ENCODE measurements at places on chromosomes 1 and 21.

- no peak for DNase-seq
These were observed 90.0 kb downstream of the EPHB2 start for GRCh38 chr1:22800629-22801028.

GRCh38 chr1:160978510-160978927 lies 23.9 kb upstream of the ITLN2 start:
- DNase-seq: no peak

- no peak for DNase-seq
These were observed 781 bp downstream of the TTLL7 start for GRCh38 chr1:83998205-83998497.

DNA sequence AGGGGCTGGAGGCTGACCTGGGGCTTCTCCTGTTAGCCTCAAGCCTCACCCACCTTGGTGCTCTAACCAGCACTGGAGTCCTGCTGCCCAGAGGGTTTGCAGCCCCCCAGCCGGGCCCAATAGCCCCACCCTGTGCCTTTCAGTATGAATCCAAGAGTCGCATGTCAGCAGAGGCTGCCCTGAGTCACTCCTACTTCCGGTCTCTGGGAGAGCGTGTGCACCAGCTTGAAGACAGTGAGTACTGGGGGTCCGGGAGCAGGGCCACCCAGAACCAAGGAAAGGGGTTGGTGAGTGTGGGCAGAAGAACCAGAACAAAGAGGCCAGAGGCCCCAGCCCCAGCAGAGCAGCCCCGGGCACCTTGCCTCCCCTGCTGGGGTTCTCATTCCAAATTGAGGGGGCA lies 25.6 kb downstream of the CDK18 start:
- no peak for DNase-seq

DNA sequence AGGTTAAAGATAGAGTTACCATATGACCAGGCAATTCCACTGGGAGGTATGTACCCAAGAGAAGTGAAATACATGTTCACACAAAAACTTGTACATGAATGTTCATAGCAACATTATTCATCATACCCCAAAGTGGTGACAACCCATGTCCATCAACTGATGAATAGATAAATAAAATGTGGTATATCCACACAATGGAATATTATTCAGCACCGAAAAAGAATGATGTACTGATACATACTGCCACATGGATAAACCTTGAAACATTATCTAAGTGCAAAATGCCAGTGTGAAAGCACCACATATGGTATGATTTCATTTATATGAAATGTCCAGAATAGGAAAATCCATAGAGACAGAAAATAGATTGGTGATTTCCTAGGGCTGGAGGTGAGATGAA lies 53.4 kb upstream of the PAXBP1 start:
- DNase-seq: no peak

DNA sequence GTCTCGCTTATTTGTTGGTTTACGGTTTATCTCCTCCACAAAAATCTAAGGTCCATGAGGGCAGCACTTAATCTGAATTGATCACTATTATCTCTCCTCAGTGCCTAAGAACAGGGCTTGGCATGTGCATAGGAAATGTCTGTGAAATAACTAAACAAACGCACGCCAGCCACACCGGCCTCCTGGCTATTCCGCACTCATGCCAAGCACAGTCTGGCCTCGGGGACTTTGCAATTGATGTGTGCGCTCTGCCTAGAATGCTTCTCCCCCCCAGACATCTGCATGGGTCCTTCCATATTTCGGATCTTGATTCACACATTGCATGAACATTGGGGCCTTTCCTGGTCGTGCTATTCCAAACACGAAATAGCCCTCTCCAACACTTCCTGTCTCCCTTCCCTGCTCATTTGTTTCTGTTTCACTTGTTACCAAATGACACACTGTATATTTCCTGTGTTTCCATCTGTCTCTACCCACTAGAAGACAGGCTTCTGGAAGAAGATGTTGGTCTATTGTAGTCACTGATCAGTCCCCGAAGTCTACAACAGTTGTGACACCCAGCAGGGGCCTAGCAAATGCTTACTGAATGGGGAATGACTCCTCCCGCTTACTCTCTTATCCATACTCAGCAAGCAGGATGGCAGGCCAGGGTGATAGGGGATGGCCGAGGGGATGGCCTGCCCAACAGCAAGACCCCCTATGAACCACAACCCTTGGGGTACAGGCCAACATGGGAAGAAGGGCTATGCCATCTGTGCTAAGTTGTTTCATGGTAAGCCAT lies 93.9 kb downstream of the GLIS1 start:
- DNase-seq: no peak

DNA sequence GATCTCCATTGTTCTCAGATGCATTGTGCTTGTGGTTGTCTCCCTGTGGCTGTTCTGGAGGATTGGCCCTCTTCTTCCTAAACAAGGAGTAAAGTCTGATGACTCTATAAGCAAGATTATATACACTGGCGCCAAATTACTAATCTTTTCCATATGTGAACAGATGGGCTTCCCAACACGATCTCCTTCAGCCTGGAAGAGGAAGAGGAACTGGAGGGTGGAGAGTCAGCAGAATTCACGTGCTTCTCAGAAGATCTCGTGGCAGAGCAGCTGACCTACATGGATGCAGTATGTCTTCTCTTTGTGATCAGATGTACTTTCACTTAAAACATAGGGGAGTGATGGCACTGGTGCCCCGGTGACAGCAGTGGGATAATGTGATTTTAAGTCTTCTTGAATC lies 78.7 kb downstream of the RGL1 start:
- DNase-seq: no peak

DNA sequence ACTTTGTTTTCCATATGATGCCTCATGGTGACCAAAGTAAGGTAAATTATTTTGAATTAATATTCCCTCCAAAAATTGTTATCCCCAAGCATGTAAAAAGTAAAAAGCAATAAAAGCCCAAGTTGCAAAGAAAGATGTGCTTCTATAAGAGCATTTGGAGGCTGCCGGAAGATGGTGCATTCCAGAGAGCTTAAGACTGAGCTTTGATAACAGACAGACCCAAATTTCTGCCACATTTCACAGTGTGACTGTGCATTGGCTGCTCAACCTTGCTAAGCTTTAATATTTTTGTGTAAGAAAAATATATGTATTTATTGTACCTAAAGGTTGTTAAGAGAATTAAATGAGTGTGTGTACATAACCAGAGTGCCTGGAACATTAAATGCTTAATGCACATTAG lies 67.9 kb downstream of the CYYR1 start:
- no peak for DNase-seq

GRCh38 chr1:114122941-114123618 lies 30.6 kb downstream of the SYT6 start:
- DNase-seq: no peak

Data from putamen (tissue), 1 donor.